ENCODE measurements at places on chromosomes 5 and 9. TPM values are rescaled to one million over a fixed set of nuclear protein-coding genes. Genes with fewer than 3 reads are reported as not detected.

The CD274 gene
- total RNA-seq, result 2.9 TPM

The SPINK13 gene
- not detected for total RNA-seq

The APBA1 gene
- total RNA-seq, result 4.8 TPM

The ARRDC1 gene
- 85.6 TPM for total RNA-seq

The RASGEF1C gene
- total RNA-seq, result not detected

The ZNF883 gene
- total RNA-seq, result 0.64 TPM

- no peaks in the 10 kb centered on the region for H3K4me1 ChIP-seq
- no peak overlapping the region for H3K4me3 ChIP-seq
- no peaks in the 10 kb centered on the region for H3K27me3 ChIP-seq
- no peak overlapping the region for H3K27ac ChIP-seq
These were observed 104.8 kb downstream of the PAX5 start for GRCh38 chr9:36929350-36929675.

DNA sequence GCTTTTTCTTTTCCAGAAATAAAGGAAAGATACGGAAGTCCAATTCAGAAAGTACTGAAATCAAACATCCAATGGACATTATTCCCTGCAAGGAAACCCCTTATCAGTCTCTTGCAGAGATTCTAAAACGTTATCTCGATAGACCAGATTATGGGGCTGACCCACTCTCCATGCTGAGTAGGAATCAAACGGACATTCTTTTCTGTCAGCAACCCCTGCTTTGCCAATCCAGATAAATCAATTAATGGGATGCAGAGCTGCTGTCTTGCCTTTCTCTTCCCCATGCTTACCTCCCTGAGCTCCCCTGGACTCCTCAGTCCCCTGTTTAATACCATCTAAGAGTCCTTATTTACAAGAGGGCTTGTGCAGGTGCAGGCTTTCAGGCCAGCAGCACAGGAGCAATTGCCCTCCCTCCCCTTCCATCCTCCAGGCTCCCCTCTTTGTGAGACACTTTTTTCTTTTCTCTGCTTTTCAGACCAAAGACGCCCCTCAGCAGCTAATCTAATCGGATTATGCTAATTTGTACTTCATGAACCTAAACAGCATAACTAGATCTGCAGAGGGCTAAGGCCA is 14.2 kb downstream of the TAL2 start:
- H3K4me1 ChIP-seq, result no peaks in the 10 kb centered on the region
- no peak overlapping the region for H3K27ac ChIP-seq
- H3K36me3 ChIP-seq, result no peaks in the 10 kb centered on the region
- H3K4me3 ChIP-seq, result no peak overlapping the region
- DNase-seq, result no peak

DNA sequence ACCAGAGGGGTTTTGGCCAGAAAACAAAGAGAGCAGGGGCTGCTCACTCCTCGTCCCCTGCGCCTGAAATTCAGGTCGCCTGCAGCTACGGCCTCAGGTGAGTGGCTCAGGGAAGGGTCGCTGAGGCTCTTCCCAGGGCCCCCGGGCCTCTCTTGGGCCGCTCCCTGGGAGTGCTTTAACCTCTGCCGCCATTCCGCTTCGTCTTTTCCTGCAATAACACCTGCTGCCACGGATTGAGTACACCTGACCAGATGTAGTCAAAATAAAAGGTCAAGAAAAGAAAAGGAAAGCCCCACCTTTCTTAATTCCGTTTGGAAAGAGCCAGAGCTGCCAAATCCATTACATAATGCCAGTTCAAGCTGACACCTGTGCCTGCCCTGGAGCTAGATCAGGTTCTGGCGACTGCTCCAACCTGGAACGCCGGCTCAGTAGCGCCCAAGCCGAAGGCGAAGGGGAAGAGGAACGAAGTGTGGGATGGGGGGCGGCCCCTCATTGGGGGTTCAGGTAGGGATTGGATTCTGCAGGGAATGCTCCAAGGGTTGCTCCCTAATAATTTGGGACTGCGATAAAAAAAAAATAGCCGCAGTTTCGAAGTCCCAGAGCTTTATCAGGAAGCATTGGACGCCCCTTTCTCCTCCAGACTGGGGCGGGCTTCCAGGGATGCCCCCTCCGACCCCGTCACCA is 193.9 kb downstream of the MEF2C start:
- no peak overlapping the region for H3K4me3 ChIP-seq
- H3K4me1 ChIP-seq, result peaks cover 7% of the 10 kb centered on the region
- no peaks in the 10 kb centered on the region for H3K36me3 ChIP-seq
- peaks cover 33% of the 10 kb centered on the region for H3K27me3 ChIP-seq

DNA sequence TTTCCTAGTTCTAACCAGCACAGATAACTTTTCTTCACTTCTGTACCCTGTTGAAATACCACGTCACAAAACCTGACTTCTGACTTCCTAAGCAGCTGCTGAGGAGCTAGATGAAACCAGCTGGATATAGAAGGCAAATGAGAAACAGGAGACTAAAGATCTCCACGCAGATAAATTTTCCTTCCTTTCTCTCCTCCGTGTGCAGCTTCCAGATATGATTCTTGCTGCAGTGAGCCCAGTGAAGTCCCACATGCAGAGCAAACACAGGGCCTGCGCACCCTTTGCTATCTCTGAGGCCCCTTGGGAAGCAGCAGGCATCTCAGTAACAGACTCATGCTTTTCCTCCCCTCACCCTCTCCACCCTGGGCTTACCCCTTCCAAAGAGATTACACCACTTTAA is 1638.3 kb downstream of the MAT2B start:
- no peaks in the 10 kb centered on the region for H3K36me3 ChIP-seq
- H3K4me1 ChIP-seq, result no peaks in the 10 kb centered on the region
- H3K27me3 ChIP-seq, result no peaks in the 10 kb centered on the region

- no peaks in the 10 kb centered on the region for H3K4me1 ChIP-seq
- no peak overlapping the region for H3K4me3 ChIP-seq
- no peaks in the 10 kb centered on the region for H3K27me3 ChIP-seq
- H3K27ac ChIP-seq, result no peak overlapping the region
- H3K36me3 ChIP-seq, result no peaks in the 10 kb centered on the region
These were observed 330.6 kb downstream of the ACTL7B start for GRCh38 chr9:108525186-108525585.

DNA sequence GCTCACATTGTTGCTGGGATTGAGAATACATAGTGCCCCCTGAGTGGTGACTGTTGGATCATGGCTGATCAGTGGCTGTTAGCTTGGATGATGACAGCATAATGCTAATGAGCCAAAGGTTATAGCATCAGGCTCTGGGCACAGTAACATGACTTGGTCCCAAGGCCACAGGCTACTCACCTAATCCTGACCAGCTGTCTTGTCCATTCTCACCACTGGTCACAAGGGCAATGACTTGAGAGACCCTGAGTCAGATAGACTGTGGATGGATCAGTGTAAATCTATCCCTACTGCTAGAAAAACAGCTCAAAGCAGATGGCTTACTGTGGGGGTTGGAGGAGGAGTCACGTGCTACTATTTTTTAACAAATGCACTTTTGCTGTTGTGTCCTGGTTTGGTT is 74.7 kb downstream of the AOPEP start:
- DNase-seq, result no peak
- H3K4me1 ChIP-seq, result no peaks in the 10 kb centered on the region
- H3K27ac ChIP-seq, result no peak overlapping the region
- no peak overlapping the region for H3K4me3 ChIP-seq
- no peaks in the 10 kb centered on the region for H3K27me3 ChIP-seq

DNA sequence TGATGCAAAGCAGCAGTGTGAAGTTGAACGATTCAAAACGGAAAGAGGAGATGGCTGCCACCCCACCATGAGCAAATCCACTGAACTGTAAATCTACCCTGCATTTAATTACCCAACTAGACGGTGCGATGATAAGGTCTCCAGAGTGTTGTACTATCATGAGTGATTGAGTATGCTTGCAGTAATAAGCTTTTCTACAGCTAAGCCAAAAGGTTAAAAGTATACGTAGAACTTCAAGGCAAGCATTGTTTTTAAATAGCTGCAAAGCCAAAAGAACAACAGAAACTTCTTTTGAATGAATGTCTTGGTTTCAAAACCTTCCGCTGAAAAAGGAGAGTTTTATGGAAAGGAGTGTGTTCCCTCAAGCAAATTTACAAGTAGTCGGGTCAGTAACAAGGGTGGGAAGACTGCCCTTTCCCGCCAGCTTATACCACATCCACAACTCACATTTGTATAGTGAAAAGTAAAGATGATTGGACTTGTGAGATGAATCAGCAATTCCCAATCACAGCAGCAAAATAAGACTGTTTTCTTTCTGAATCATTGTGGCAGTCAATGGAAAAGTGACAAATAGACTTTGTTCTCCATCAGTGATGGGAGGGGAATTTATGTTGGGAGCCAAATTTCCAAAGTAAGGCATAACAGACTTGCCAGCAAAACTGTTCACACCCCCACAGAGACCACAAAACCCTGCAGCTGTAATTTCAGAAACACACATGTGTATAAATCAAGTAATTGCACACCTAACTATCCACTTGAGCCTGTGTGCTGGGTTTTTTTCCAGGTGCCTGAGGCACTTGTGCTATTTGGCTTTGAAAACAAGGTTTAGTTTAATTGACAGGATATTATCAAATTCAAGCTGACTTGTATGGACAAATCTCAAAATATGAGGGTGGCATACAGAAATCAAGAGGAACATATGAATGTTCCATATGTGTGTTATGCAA is 407.7 kb upstream of the GRAMD2B start:
- H3K4me3 ChIP-seq, result no peak overlapping the region
- H3K36me3 ChIP-seq, result no peaks in the 10 kb centered on the region
- H3K27ac ChIP-seq, result no peak overlapping the region
- DNase-seq, result no peak
- H3K4me1 ChIP-seq, result no peaks in the 10 kb centered on the region

DNA sequence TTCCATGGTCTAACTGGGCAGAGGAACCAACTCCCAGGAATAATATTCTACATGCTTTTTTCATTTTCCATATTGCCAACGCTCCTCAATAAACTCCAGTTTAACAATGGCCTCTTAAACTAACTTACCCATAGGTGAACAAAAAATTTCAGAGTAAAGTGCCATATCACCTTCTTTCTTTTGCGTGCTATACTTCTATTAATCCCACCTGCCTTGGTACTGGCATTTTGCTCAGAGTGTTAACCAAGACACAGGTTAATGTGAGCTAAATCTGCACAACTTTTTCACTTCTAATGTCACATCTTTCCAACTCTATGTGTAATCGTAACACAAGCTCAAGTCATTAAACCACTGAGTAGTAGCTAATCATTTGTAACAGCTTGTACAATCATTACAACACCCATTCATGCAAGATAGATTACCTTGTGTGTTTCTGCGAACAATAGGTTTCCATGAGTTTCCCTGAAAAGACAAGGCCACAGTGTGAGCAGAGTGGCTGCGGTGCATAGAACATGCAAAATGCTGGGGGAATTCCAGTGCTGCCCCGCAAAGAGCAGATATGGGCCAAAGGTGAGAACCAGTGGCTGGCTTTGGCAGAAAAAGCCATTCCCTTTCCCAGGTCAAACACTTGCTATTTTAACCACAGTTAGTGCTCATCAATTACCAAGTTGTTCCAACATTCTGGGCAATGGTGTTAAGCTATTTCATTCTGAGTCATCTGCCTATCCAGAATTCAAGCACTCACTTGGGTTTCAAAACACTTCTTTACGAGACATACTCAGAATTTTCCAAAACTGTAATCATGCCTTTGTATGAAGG is 42.8 kb downstream of the TIMD4 start:
- H3K4me1 ChIP-seq, result peaks cover 10% of the 10 kb centered on the region
- H3K27ac ChIP-seq, result no peak overlapping the region
- H3K36me3 ChIP-seq, result no peaks in the 10 kb centered on the region
- no peak overlapping the region for H3K4me3 ChIP-seq
- H3K27me3 ChIP-seq, result no peaks in the 10 kb centered on the region

DNA sequence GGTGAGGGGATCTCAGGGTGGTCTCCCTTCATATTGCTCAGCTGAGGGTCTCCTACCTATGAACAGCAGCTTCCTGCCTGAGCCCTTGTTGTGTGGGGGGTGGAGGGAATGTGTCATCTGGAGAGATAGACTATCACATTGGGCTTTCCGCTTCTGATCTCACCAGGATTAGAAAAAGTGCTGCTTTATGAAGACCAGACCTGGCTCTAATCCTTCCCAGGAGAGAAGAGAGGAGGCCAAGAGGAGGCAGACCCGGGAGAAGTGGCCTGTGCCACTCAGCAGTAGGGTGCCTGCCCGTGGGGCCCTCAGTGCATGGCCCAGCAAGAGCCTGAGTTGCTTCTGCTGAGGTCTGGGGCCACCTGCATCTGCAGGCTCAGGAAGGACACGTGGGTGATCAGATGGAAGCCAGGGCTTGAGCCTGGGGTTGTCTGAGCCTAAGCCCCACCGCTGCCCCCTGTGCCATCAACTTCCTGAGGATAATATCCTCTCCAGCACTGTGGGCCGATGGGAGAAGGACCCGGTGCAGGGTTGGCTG is 22.1 kb upstream of the COL5A1 start:
- H3K27me3 ChIP-seq, result no peaks in the 10 kb centered on the region
- no peak overlapping the region for H3K27ac ChIP-seq
- no peaks in the 10 kb centered on the region for H3K4me1 ChIP-seq
- H3K36me3 ChIP-seq, result no peaks in the 10 kb centered on the region

DNA sequence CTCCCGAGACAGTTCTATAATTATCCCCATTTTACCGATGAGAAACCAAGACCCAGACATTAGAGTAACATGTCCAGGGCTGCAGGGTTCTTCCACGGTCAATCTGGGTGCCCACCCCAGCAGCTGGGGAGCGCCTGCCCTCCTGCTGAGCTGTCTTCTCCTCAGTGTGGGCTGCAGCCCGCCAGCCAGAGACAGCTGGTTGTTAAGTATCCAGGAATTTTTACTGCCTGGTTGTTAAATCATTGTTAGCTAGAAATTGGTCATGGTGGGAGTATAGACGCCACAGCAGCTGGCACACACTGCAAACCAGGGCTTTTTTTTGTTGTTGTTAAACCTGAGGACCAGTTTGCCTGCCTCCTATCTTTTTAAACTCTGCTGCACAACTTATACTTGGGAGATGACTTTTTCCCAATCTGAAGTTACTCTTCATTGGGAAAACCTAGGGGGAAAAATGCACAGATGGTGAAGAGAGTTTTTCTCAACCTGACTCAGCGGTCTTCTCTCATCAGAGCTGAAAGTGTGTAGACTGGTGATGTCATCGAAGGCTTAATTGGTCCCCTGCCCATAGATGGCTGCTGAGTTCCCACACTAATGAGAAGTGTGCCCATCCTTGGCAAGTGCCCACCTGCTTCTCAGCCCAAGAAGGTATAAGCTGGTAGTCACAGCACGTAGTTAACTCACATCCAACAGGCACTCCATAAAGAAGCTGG is 208.6 kb downstream of the DRD1 start:
- H3K4me3 ChIP-seq, result no peak overlapping the region
- H3K27me3 ChIP-seq, result no peaks in the 10 kb centered on the region
- H3K27ac ChIP-seq, result no peak overlapping the region

GRCh38 chr9:109974143-109974917 is 194.3 kb downstream of the PALM2AKAP2 start:
- no peaks in the 10 kb centered on the region for H3K27me3 ChIP-seq
- H3K27ac ChIP-seq, result no peak overlapping the region
- H3K4me1 ChIP-seq, result peaks cover 30% of the 10 kb centered on the region
- peak; percentile 22 for DNase-seq

- no peaks in the 10 kb centered on the region for H3K36me3 ChIP-seq
- DNase-seq, result no peak
- no peak overlapping the region for H3K27ac ChIP-seq
- no peaks in the 10 kb centered on the region for H3K4me1 ChIP-seq
- no peaks in the 10 kb centered on the region for H3K27me3 ChIP-seq
These were observed 2.9 kb downstream of the P4HA2 start for GRCh38 chr5:132224716-132225115.

- H3K4me3 ChIP-seq, result no peak overlapping the region
- no peak for DNase-seq
- H3K36me3 ChIP-seq, result no peaks in the 10 kb centered on the region
- no peaks in the 10 kb centered on the region for H3K27me3 ChIP-seq
- H3K4me1 ChIP-seq, result no peaks in the 10 kb centered on the region
These were observed 69.3 kb downstream of the HSPA4 start for GRCh38 chr5:133121080-133121479.

All from naive thymus-derived CD4-positive, alpha-beta T cell (primary cell).